ENCODE measurements at places on chromosomes 3 and 15. TPM values are rescaled to one million over a fixed set of nuclear protein-coding genes. Genes with fewer than 3 reads are reported as not detected.

The GLT8D1 gene
- total RNA-seq, result 31.3 TPM

The NCK1 gene
- 29.5 TPM for total RNA-seq

The ZNF774 gene
- total RNA-seq, result 3.6 TPM

The SLC28A2 gene
- not detected for total RNA-seq

The CHRM5 gene
- not detected for total RNA-seq
